Activated CD8-positive, alpha-beta T cell treated with anti-CD3 and anti-CD28 coated beads, Interleukin-2, amount 10 ng/mL, durations not matched to agents 7 days and 5 days (primary cell): ENCODE measurements at places on chromosomes 7 and 10.

- DNase-seq = no peak
Observed at GRCh38 chr10:129520440-129521080, 53.5 kb downstream of the MGMT start.

DNA sequence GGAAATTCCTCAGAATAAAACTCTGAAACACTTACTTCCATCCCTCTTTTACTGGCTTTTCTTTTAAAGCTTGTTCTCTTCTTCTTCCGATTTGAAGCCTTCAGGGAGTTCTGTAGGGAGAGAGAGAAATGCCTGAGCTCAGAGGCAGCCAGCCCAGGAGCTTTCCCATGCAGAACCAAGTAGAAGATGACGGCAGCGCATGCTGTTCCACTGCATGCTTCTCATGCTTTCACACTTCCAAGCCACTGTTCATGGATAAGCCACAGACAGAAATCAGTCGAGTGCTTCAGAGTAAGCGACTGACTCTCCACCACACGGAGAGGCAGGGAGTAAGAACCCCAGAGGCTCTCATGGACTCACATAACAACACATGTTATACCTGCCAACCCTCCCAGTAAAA is 237.3 kb downstream of the DGKI start:
- no peak for DNase-seq

DNA sequence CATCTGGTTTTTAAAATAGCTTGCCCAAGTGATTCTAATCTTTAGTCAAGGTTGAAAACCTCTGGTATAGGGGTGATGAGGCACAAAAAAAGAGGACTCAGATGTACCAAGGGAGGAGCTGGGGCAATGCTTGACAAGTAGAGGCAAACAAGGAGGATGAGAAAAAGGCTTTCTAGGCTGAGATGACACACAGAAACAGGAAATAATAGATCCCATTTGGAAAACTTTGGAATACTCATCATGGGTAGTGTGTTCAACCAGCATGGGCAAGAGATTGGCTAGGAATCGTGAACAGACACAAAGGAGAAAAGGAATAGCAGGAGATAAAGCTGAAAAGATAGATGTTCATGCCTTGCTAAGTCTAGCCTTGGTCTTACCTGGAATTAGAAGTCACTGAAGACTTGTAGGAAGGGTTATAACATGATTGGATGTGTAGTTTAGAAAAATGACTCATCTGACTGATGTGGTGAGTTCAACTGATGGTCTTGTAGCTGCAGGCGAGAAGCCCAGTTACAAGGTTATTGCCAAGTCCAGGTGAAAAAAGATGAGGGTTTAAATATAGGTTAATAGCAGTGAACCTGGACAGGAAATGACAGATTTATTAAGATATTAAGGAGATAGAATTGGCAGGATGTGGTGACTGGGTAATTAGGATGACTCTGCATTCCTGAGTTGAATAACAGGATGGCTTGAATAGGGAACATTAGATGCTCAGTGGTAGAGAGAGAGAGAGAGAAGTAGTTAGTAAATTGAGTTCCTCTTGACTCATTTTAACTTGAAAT is 214.0 kb upstream of the LRGUK start:
- DNase-seq = no peak

DNA sequence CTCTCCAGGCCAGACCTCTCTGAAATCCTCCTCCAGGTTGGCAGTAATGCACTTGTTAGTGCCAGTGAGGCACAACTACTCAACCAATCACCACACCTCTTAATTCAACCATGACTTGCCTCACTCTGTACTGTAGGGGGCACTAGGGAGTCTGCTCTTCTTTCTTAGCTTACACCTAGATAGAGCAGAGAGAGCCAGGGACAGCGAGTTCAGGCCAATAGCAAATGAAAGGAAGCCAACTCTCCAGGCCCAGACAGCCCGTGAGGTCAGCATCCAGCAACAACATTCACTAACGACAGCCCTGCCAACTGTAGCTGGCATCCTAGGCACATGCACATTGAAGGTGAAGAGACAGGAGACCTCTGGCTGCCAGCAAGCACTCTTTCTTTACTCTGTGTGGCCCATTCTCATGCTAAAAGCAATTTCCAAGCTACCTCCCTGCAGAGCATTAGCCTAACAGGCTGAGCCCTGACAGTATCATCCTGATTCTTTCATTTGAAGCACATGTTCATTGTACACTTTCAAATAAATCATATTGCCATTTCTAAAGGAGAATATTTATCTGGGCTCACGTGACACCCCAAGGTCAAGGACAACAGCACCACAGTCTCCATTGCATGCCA is 136.3 kb downstream of the DPY19L1 start:
- no peak for DNase-seq

GRCh38 chr7:113404245-113404644 is 285.9 kb upstream of the SMIM30 start:
- no peak for DNase-seq

DNA sequence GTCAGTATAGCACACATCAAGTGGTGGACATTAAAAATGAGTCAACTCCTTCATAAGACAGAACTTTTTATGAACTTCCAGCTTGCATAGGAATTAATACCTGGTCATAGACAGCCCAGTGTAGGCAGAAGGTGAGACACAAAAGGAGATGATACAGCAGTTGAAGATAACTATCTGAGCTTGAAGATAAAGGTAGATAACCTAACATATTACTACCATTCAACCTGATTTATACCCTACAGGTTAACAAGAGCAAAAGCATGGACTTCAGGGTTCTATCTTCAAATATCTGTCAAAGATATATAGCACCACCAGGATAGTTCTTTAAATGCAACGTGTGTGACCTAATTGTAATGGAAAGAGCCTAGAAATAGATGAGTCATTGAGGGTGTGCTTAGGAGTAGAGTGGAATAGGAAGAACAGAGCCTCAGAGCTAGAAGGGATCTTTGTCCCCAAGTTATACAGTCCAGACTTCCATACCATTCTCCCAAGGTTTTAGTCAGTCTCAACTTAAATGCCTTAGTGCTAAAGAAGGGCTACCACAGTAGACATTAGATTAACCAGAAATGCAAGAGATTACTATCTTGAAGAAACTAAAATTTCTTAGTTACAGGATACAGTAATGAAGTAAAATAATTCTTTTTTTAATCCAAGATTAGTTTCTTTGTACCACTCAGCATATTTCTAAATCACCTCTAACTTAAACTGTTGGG is 9.2 kb downstream of the ZNF800 start:
- DNase-seq = no peak

GRCh38 chr10:119301397-119301796 is 94.0 kb downstream of the GRK5 start:
- DNase-seq = peak; percentile 82

DNA sequence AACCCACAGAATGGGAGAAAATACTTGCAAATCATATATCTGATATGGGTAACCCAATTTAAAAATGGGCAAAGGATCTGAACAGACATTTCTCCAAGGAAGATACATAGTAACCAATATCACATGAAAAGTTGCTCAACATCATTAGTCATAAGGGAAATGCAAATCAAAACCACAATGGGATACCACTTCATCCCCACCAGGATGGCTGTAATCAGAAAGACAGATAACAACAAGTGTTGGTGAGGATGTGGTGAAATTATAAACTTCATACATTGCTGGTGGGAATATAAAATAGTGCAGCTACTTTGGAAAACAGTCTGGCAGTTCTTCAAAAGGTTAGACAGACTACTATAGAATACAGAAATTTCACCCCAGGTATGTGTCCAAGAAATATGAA is 19.3 kb downstream of the AOC1 start:
- no peak for DNase-seq

DNA sequence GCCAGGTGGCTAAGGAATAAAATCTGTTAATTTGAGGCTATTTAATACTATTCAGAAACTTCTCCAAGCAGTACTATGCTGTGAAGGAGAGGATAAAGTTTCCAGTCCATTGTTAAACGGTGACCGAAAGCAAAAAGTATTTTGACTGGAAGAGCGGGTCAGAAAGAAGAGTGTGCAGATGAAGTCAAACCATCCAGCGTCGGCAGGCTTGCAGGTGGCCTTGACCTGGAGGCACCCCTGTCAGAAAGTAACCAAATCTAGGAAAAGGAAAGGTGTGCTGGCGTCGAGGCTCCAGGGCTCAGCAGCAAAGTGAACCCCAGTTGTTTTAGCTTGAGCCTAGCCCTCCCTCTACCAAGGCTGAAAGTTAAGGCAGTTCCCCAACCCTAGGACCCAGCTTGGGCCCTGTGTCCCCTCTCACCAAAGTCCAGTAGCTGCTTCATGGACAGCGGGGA is 544 bp downstream of the PDK4 start:
- no peak for DNase-seq

DNA sequence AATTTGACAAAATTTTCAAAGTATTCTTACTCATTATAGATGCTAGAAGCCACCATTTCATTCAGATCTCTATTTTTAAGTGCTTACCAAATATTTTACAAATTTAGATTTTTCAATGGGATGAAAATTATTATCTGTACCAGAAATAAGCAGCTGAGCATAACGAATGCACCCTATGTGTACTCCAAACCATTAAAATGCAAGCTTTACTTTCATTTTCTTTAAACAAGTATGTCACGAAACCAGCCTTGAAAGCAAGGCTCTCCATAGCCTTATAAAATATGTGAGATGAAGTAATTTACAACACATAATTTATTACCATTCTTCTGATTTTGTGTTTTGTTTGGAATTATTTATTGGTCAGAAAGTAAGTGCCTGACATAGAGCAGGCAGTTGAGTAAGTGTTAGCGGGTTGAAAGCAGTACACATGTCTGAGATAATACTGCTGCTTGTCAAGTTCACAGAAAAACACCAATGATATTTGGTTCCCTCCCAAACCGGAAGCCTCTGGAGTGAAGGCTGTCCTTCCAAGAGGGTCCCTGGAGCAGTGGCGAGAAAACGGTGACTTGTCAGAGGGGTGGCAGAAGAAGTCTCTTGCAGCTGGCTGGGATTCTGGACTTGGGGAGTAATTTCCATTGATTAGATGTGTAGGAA is 322.7 kb upstream of the PFKP start:
- DNase-seq = no peak

DNA sequence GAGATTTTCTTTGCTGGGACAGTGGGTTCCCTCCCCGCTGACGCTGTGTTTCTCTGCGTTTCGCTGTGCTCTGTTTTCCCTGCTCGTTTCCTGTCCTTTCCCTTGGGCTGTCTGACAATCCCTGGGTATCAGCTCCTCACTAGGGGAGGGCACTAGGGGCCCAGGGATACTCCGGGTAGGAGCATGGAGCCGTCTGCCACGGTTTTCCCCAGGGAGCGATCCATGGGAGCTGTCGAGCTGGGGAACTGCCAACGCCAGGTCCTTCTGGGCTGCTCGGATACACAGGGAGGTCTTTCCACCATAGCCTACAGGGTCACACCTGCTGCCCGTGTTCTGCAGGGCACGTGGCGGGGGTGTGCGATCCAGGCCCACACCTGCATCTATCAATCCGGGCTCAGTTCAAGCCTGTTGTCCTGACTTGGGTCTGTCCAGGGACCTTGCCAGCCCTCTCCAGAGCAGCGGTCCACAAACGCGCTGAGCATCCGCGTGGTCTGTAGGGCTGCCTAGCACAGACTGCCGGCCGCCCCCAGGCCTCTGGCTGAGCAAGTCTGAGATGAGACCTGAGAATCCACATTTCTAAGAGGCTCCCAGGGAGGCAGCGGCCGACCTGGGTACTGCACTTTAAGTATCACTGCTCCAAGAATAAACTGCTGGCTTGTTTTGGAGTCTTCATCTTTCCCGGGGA is 263.1 kb downstream of the ELFN1 start:
- no peak for DNase-seq

DNA sequence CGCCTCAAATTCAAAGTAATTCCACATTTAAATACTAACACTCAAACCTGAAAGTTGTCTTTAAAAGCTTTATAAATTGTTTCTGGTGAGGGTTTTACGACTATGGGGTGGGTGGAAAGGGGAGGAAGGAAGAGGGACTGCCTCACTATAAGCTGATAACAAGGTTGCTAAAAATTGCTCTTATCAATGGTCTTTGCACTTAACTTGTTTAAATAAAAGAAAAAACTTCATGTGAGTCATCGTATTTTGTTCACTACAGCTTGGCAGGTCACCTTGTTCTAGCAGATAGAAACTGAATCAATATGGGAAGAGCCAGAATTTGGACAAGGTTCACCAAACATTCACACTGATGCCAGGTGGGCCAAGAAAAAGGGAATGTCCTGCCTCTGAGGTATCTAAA is 129.2 kb downstream of the TES start:
- no peak for DNase-seq

DNA sequence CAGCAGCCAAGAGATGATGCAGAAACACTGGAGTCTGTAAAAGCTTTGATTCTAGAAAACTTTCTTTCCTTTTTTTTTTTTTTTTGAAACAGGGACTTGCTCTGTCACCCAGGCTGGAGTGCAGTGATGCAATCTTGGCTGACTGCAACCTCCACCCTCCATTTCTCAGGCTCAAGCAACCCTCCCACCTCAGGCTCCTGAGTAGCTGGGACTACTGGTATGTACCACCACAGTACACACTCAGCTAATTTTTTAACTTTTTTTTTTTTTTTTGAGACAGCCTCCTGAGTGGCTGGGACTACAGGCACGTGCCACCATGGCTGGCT is 17.0 kb upstream of the BAG3 start:
- DNase-seq = no peak

DNA sequence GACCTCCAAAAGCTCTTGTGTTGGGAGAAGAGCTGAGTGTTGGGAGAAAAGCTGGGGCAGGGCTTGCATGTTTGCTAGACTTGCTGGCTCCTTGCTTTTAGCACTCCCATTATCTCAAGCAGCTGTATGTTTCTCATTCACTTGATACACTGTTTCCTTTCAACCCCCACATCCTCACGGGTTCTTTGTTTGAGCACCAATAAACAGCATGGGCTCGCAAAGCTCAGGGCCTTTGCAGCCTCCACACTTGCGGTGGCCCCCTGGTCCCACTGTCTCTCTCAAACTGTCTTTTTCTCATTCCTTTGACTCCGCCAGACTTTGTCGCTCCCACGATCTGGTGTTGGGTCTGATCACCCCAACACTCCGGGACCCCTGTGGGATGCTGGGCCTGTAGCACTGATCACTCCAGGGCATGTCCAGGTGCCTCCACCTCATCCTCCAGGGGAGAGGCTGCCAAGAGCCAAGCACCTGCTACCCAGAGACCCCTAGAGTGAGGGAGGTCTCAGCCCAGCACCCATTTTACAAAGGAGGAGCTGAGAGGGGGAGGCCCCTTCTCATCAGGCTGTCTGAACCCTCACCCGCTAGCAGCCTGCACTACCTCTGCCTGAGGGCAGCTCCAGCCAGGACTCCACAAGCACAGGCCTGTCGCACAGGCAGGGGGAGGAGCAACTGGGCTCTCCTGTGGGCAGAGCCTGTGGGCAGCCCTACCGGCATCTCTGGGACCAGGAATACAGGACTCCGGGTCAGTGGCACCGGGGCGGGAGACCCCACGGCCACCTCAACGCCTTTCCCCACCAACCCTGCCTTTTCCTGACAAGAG is 49.1 kb upstream of the MSMB start:
- DNase-seq = peak; percentile 29

- DNase-seq = no peak
Observed at GRCh38 chr10:132477398-132478340, 59.9 kb upstream of the INPP5A start.
